Cardiac muscle cell (in vitro differentiated cells and primary cell): ENCODE measurements at places on chromosomes 2 and 18. TPM values are rescaled to one million over a fixed set of nuclear protein-coding genes. Genes with fewer than 3 reads are reported as not detected.

DNA sequence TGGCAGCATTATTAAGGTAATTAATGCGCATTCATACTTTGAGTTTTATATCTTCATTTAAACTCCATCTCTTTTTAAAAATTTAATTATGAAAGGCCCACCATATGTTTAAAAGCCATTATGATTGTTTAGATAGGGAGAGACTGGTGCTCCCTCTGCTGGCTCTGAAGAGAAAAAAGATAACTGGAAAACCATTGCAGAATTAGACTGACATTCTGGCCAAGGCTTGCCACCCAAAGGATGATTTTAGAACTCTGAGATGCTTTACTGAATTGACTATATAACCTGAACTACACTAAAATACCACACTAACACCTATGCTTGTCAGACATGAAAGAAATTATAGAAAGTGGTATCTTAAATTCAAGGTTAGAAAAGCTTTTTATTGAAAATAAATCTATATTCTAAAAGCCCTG lies 127.6 kb upstream of the SPOPL start:
- DNase-seq: peak; percentile 77

GRCh38 chr2:203697190-203697589 lies 9.2 kb upstream of the CD28 start:
- DNase-seq: no peak

The TMEM247 gene
- not detected in 2 replicates for total RNA-seq

The CPSF3 gene
- total RNA-seq: 45.9 and 57.4 TPM in 2 replicates

DNA sequence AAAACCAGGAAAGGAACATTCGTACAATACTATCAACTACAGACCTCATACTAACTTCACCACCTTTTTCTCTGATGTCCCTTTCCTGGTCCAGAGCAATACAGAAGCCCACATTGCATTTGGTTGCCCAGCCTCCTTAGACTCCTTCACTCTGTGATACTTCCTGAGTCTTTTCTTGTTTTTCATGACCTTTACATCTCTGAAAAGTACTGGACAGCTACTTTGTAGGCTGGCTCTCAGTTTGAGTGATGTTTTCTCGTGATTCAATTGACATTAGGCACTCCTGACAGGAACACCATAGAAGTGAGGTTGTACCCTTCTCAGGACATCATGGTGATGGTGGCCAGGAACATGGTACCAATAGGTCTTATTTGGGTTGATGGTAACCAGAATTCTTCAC lies 185.9 kb upstream of the SLC39A10 start:
- no peak for DNase-seq

The ACKR3 gene
- total RNA-seq: 2.1 and 2.5 TPM in 2 replicates
